ENCODE measurements at places on chromosomes 16 and 17. TPM values are rescaled to one million over a fixed set of nuclear protein-coding genes. Genes with fewer than 3 reads are reported as not detected.

GRCh38 chr17:44203731-44204440 lies 4.2 kb upstream of the ATXN7L3 start:
- DNase-seq = no peak

PRSS36 gene
- 0.39 TPM for total RNA-seq

- DNase-seq = no peak
These were observed 8.0 kb upstream of the MYH2 start for GRCh38 chr17:10557422-10557821.

GRCh38 chr17:68612923-68613292 lies 11.7 kb upstream of the FAM20A start:
- DNase-seq = no peak

SOX8 gene
- 0.26 TPM for total RNA-seq

DNA sequence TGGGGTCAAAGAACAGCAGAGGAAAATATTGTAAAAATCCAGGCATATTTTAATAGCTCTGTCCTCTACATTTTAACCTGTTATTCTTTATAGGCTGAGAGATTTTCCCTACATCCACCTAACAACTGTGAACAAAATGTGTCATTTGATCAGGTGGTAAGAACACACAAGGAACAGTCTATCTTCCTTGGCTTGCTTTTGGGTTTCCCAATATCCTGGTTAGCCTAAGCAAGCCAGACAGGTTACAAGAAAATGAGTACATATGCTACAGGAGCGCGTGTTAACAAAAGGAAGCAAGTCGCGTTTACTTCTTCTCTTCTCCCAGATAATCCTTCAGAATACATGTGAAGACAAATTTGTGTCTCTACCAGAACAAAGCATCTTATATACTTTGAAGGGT lies 31.0 kb upstream of the PITPNM3 start:
- DNase-seq = no peak

DNA sequence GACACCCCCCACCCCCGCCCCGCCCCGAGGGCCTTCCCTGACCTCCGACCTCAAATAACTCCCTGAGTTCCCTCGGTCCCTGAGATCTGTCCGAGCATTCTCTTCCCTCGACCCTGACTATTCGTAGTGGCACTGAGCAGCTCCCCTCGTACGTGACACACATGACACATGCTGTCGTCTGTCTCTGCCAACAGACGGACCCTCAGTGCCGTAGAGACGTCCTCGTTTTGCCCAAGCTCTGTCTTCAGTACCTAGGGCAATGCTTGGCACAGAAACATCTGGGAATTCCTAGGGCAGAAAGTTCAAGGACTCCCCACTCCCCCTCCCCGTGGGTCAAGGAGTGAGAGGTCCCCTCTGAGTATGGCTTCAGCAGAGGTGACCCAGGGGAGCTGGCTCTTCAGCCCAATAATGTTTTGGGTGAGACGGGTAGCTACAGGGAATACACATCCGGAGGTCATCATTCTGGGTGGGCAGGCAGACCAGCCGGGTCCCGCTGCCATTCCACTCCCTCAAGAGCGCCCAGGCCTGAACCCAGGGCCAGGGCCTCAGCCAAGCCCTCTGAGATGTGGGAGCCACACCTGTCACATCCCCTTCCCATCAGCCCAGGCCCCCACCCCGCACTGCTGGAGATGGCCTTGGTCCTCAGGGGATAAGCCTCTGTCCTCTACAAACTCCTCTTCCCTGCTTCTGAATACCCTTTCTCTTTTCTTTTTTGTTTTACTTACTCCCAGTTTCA lies 671 bp upstream of the FADS6 start:
- DNase-seq = no peak

- DNase-seq = no peak
These were observed 206.1 kb downstream of the KCNJ2 start for GRCh38 chr17:70375406-70375805.

- no peak for DNase-seq
These were observed 49.2 kb downstream of the MYH11 start for GRCh38 chr16:15807603-15808009.

HOXB2 gene
- total RNA-seq = 0.63 TPM

DNA sequence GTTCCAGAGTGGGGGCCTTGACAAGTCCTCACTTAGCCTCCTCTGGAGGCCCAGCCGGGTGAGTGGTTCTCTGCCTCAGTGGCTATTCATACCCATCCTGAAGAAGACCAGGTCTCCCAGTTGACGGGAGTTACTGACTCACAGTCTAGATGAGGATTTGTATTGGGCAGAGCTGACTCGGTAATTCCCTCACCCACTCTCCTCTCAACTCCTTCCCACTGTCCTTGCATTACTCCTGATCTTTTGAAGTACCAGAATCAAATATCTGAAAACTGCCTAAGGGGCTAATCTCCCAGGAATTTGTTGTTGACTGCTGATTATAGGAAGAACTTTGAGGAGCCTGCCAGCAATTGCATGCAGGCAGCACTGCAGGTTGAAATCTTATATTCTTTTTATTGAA lies 14.2 kb downstream of the SAP30BP start:
- DNase-seq = no peak

All from dermis microvascular lymphatic vessel endothelial cell (primary cell).